ENCODE measurements at places on chromosomes 7 and 10.

DNA sequence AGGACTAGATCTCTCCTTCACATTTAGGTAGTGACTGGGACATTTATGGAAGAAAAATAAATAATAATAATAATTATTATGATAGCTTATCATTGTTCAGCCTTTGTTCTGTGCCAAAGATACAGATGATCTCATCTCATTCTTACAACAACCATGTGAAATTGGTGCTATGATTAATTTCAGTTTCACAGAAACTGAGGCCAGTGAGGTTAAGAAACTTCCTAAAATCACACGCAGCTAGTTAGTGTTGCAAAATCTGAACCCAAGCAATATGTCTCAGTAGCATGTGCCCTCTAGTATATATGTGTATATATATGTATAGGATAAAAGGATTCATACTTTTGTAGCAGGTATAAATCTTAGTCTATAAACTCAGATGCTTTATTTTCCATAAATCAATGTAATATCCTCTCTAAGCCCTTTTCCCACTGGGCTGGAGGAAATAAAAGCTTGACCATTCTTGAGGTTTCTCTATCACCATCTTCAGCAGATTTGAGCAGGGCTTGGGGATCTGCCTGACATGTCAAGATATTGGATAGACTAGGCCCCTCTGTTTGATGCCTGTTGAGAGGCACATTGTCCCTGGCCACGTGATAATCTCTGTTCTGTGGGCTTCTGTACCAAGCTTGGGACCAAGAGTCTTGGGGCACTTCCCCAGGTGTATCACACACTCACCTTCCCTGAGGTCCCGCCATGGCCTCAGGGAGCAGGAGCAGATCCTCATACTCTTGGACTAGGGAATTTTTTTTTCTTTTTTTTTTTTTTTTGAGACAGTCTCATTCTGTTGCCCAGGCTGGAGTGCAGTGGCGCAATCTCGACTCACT, 172.6 kb upstream of the NRP1 start:
- no peak for DNase-seq

DNA sequence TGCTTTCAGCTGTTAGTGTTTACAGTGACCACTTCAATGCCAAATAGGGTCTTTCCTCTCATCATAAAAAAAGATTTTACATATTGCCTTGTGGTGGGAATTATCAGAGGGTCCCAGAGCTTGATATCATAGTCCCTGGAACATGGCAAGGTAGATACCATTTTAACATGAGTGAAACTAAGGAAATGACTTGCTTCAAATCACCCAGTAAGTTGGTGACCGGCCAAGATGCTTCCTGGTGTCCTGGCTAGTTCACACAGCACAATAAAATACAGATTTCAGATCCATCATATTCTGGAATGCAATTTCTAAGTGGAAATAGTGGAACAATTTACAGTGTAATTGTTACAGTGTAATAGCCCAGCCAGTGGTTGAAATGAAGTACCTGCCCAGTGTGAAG, 36.6 kb downstream of the CNNM1 start:
- no peak for DNase-seq

GRCh38 chr10:20890491-20891337, 6.4 kb downstream of the NEBL start:
- no peak for DNase-seq

DNA sequence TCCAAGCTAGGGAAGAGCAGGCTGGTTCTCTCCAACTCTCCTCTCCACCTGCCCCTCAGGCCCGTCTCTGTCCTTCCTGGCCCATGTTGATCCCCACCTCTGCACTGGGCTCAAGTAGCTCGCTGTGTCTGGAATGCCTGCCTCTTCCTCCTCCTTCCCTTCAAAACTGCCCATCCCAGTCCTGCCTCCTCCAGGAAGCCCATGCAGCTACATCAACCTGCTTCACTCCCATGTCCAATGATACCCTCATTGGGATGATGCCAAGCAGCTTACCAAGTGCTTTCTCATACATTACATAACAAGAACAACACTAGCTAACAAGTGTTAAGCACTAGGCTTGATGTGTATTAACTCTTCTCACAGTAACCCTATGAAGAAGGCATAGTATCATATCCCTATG, 8.2 kb downstream of the ASB10 start:
- no peak for DNase-seq

- DNase-seq: no peak
These were observed 587.0 kb downstream of the SDK1 start for GRCh38 chr7:3888096-3888495.

GRCh38 chr7:155972651-155973390, 160.6 kb upstream of the SHH start:
- DNase-seq: no peak

GRCh38 chr10:103870516-103870915, 15.1 kb upstream of the SH3PXD2A start:
- no peak for DNase-seq

DNA sequence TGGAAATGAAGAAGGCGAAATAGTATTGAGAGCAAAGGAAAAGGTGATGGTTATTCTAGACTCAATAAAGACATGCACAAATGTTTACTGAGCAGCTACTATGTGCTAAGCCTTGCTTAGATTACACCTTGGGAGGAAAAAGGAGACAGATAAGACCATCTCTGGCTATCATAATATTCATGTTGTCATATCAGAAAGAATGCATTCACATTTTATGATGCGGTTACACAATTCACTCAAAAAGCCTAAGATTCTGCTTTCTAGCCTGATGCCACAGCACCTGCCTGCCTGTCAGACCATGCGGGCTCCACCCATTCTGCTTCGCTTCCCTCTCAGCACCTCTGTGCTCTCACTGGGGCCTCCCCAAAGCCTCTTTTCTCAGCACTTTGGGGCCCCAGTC, 100.9 kb downstream of the JCAD start:
- no peak for DNase-seq

DNA sequence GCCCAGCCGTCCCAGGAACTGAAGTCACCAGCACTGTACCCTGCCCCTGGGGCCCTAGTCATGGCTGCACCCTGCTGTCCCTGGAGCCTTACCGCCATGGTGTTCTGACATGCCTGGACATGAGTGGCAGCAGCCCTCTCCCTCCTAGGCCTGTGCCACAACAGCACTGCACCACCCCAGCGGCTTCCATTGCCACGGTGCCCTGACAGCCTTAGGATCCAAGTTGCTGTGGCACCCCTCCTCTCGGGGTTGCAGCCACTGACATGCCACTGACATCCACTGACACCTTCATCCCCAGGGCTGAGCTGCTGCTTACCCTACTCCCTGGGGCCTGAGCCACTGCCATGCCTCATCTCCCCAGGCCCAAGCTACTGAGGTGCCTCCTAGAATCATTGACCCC, 39.6 kb upstream of the SHH start:
- no peak for DNase-seq
